ENCODE measurements at places on chromosomes 3 and 15.

- no peak for DNase-seq
Measured at GRCh38 chr3:188316021-188316722, 162.2 kb downstream of the LPP start.

DNA sequence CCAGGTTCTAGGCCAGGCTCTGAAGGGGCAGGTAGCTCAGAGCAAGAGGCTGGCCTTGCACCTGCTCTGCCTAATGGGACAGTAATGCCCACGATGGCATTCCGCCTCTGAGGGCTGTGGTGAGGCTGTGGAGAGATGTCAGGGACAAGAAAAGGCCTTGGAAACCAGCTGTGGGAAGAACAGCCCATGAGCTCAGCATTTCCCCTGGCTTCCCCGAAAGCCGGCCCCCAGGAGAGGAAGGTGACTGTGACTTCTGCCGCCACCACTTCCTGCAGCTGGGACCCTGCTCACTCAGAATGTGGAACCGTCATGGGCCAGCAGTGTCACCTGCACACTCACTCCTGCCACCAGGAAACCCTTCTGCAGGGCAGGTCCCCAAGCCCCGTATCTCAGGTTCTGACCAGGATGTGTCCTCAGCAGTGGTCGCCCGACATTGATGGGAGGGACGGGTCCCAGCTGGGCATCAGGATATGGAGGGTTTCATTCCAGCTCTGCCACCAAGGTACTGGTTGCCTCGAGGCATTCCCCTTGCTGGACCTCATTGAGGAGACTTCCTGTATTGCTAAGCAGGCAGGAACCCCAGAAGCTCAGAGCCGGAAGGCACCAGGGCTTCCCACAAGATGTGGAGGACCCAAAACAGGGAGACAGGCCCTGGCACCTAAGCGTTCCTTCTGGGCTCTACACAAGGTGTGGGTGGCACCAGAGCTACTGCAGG lies 30.7 kb downstream of the SEMA7A start:
- no peak for DNase-seq

DNA sequence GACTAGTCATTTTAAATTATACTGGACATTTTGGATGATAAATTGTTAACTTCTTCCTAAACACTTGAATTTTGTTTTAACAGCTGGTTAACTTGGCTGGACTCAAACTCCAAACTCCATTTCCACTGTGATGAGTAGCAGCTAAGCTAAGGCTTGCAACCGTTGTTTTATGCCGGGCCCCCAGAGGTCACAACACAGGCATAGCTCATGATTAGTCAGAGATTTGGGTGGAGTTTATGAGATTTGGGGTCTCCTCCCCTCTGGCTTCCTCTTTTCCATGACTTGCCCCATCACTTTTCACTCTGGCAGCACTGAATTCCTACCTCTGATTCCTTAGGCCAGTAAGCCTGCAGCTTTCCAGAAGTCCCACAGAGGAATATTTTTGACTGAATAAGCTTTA lies 12.8 kb downstream of the THAP10 start:
- DNase-seq = no peak

GRCh38 chr3:14137445-14137844 lies 12.6 kb downstream of the TMEM43 start:
- no peak for DNase-seq

GRCh38 chr3:155805204-155805801 lies 775 bp downstream of the C3orf33 start:
- DNase-seq = no peak

- no peak for DNase-seq
Measured at GRCh38 chr3:171871392-171872274, 28.5 kb downstream of the TMEM212 start.

DNA sequence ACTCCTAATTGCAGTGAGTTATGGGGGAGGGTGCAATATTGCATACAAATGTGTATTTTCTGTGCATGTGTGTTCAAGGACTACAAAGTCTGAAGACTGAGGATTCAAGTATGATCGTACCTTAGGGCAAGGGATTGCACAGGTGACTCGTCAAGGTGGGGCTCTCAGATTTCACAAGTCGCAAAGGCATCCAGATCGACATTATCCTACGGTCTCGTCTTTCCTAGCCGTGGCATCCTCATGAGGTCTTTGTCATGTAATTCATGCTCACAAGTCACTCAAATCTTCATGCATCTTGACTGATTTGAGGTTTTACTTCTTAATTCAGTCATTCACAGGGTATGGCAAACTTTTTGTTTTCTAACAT lies 191.4 kb upstream of the HES1 start:
- no peak for DNase-seq

GRCh38 chr3:71012971-71013370 lies 570.6 kb downstream of the FOXP1 start:
- DNase-seq = no peak

DNA sequence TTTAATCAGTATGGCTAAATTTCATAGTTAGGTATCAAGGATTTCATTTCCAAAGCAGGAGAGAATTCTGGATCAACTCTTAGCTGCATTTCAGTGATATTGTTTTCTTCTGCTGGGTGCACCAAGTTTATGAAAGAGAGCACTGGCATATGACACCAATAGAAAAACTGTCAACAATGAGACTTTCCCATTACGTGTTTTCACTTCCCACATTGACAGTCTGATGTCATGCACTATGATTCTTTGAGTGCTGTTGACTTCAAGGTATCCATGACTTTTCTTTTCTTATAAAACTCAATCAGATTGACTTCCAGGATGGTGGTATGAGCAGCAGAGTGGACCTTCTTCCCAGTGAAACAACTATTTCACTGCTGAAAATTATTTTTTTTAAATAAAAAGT lies 476.1 kb downstream of the EDEM1 start:
- no peak for DNase-seq

DNA sequence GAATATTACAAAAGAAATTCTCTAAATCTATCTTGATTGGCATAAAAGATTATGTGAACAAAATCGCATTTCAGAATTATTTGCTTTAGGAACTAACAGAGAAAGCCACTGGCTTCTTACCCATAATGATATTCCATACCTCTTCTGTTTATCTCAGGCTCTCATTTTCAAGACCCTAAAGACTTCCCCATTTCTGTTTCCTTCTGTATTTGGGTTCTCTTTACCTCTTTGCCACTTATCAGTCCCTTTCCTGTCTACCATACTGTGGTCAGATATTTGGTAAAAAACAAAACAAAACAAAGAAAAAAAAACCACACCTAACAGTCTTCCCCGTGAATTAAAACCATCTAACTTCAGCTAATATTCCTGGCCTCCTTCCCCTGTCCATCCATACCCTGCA lies 108.5 kb downstream of the LRRC28 start:
- DNase-seq = no peak

DNA sequence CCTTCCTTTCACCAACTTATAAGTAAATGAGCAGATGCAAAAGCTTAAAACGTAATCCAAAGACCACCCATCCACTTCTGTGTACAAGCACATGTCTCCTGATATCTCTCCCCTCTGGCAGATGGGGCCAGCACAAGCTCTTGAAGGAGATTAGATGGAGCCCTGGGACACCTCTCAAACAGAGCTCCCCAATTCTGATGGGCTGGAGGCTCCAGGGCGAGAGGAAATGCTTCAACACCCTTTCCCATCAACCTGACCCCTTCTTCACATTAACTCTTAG lies 73.2 kb downstream of the MB21D2 start:
- DNase-seq = no peak

DNA sequence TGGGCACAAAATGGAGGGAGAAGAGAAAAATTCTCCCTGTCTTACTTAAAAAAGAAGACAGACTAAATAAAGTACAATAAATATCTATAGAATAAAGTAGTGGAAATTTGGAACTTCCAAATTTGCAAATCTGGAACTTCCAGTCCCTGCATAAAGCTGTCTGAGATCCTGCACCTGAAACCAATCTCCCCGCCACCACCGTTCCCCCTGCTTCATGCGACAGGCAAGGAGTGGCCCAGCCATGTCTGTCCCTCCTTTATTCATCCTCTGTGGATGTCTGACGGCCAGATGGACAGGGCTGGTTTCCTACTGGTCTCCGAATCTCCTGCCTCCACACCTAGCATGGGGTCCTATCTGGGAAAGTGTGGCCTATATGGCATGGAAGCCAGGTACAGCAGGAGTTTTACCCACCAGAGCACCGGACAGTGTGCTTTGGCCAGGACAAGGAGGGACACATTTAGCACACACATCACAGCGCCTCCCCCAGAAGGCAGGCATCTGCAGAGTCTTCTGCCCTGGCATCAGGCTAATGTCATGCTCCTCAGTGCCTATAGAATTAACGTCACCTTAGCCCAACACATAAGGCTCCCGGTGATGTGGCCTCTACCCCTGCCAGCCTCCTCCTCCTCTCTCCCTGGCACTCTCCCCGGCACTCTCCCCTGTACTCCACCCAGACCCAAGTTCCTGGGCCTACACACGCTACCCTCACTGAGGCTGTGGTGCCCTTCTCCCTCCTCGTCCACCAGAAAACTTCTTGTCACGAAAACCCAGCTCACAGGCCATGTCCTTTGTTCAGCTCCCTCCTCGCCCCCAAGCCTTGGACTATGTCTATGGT lies 170.8 kb downstream of the XXYLT1 start:
- no peak for DNase-seq

GRCh38 chr3:4895838-4896237 lies 83.4 kb upstream of the BHLHE40 start:
- no peak for DNase-seq

DNA sequence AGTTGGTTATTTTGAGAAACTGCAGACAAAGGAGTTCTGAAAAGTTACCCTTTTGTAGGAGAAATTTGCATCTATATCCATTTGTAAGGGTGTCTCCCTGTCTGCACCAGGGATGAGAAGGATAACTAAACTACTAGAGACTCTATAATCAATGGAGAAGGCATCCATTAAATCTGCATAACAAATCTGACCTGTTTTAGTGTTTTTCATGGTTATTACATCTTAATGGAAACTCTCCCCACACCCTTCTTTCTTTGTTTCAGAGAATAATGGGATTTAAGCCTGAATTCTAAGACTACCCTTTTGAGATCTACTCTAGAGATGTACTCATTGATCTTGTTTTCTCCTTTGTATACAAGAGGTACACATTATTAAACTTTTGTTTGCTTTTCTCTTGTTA lies 82.0 kb upstream of the DAZL start:
- no peak for DNase-seq

- no peak for DNase-seq
Measured at GRCh38 chr15:65431731-65432130, 9.0 kb upstream of the IGDCC4 start.

DNA sequence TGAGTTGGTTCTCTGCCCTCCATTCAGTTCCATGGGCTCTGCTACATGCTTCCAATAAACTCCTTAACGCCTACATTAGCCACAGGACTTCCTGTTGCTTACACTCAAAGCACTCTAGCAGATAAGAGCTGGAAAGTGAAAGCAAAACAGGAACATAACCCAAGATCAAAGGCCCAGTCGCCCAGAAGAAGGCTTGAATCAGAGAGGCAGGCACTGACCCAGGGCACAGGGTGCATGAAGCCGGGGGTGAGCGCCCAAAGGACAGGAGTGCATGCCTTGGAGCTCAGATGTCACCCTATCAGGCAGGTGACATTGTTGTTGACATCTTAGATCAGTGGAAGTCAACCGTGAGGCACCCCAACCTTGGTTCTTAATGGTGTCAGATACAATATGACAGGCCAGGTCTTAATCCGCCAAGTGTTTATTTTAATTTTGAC lies 235.1 kb downstream of the UACA start:
- no peak for DNase-seq

- DNase-seq = no peak
Measured at GRCh38 chr3:38214560-38214959, 49.2 kb downstream of the OXSR1 start.

DNA sequence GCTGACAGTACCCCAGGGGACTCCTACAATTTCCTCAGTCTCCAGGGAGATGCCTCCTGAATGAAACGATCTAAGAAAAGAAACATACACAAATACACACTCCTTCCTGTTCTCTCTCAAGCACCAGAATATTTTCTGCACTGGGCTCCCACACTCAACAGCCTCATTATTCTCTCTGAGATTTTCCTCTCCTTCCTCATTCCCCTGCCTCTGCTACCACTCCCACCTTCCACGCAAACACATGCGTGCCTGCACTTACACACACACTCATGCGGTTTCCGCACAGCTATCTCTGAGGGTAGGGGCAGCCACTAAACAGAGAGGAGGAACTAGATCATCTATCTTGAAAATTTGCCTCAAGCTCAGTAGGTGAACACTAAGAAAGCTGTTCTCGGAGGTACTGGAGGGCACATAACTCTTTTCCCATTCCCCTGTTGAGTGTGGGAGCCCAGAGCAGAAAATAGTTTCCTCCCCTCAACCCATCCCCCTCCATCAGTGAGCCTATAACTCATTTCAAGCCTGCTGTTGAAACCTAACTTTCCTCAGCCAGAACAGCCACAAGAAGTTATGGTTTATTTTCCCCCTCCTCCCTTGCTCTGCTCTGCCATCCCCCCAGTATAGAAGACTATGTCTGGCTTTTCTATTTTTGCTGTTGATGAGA lies 30.5 kb upstream of the TIPARP start:
- DNase-seq = no peak

- DNase-seq = no peak
Measured at GRCh38 chr3:189978753-189979152, 141.9 kb downstream of the P3H2 start.

DNA sequence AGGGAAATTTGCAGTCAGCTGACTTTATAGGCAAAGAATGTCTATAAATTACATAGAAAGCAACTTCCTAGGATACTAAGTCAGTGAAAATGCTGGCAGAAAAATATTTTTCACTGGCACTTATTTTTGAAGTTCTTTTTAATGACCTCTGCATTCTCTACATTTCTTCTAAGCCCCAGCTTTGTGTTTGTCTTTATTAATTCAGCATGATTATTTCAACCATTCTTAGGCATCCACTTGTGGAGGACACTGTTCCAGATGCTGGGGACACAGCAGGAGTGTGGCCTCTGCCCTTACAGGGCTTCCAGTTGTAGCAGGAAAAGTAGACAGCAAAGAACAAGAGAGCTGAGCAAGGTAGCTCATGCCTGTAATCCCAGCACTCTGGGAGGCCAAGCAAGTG lies 15.0 kb downstream of the LRRK1 start:
- no peak for DNase-seq

- no peak for DNase-seq
Measured at GRCh38 chr3:48352546-48352945, 19.1 kb upstream of the SPINK8 start.

GRCh38 chr3:46110701-46111493 lies 83.6 kb upstream of the XCR1 start:
- DNase-seq = no peak

DNA sequence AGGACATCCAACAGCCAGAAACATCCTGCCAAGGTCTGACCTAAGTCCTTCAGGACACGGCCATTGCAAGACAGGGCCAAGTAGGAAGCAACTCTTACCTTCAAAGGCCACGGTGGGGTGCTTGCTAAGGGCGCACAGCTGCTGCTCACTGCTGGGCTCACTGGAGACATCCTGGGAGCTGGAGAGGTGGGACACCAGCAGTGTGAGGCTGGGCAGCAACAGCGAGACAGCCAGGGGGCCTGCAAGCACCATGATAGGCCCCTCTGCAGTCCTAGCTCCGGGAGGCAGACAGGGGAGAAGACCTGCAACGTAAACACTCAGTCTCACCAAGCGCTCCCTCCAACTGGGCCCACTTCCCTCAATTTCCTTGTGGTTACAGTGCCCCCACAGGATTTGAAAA lies 79.2 kb downstream of the SEMA5B start:
- no peak for DNase-seq

All from vagina (tissue), 2 donors.